ENCODE measurements at places on chromosomes 5 and 9.

DNA sequence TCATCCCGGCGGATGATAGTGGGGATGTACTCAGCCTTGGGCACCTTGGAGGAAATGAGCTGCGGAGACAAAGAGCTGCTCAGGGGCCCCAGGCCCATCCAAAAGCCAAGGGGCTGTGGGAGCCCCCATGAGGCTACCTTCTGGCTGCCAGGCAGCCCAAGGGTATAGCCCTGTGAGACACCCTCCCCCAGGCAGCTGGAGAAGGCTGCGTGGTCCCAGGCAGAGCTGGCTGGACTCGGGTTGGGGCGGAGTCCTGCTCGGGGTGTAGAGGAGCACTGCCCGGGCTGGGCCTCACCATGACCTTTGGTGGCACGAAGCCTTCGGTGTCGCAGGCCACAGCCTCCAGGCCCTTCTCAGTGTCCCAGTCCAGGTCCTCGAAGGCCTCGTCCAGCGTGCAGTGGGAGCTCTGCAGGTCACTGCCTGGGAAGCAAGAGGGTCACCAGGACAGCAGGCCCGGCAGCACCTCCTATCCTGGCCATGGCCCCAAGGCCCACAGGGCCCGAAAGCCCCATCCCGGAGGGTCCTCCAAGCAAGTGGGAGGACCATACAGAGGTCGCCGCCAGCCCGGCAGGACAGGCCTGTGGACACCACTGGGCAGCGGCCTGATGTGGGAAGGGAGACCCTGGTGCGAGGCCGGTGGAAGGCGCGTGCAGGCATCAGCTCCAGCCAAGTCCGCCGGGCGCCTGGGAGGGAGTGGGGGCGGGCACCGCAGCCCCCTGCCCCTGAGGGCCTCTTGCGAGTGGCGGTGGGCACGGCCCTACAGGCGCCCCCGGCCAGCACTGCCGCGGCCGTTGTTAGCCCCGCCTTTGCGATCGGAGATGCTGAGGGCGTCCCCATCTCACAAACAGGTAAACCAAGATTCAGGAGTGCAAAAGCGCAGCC, 6.1 kb downstream of the NSMF start:
- DNase-seq = no peak

- DNase-seq = peak; percentile 64
Observed at GRCh38 chr5:130141659-130142320, 237.5 kb downstream of the CHSY3 start.

- no peak for DNase-seq
Observed at GRCh38 chr5:178325311-178325678, 92.7 kb upstream of the PHYKPL start.

DNA sequence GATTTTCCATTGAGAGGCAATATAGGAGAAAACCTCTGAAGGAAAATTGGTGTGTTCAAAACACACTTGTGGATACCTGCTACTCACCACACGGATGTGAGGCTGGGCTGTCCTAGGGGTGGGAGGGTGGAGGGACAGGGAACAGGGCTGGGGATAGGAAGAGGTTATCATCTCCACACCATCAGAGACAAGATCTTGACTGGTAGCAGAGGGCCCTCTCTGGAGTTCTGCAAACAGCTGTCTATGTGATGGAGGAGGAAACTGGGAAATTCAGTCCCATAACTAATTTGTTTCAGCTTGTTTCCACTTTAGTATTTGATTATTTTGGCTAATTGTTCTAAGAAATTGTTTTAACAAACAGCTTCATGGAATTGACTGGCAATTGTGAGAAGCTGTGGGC, 91.6 kb upstream of the FSTL4 start:
- DNase-seq = no peak

DNA sequence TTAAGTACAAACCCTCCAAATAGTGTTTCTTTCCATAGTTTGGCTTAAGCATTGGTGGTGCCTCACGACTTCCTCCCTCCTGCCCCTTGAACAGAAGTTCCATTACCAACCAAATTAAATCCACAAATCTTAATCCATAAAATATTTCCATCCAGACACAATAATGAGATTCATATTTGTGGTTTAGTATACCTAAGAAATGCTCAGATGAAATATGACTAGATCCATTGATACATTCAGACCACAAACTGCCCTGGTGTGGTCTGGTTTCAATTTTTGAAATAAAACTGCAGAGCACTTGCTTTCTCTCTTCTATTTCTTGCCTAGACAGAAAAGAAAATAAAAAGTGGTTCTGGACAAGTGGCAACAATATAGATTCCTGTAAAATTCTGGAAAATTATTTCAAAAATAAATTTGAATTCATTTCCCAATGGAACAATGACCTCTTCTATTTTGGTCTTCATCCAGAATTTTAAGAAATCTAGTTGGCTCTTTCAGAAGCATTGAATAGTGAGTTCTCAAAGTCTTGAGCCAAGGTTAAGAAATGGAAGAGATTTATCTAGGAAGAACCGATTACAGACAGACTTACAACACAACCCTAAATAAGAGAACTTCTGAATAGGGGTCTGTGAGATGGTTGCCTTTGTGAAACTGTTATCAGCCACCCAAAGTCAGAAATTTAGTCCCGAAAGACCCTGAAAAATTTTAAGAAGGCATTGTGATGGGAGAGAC, 14.0 kb downstream of the TNC start:
- DNase-seq = no peak

DNA sequence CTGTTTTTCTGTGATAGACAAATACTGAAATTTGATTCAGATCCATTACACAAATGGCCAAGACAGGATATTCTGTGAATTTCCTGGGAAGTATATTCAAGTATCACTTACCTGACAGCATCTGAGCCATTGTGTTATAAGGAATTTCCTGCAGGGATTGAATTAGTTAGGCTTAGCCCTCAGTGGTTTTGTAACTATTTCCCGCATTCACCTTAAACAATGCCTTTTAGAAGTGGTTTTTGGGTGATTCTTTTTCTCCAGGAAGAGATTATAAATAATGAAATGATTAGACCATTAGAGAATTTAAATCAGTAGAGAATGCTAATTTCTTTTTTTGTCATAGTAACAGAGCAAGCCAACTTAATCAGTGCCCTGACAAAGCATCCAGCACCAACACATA, 30.6 kb downstream of the ITGA1 start:
- DNase-seq = no peak

DNA sequence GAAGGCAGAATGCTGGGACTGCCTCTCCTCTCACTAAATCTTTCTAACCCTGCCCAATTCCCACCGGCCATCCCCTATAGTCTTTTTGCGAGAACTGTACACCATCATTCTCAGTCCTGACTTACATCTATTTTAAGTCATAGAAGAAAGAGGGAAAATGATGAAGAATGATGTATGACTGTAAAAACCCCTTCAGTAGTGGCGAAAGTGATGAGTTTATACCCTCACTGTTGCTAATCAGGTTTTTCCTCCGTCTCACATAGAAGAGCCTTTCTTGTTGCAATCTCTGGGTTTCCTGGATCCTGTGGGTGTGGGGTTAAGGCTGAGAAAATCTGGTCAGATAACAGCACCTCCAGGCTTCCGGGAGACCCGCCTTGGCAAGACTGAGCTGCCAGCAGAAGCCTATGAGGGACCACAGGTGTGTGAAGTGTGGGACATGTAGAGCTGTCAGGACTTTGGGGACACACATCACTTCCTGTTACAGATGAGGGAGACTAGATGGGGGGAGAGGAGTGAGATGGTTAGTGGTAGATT, 147.1 kb upstream of the SLC12A2 start:
- DNase-seq = no peak
